ENCODE measurements at places on chromosomes 5 and 9.

- DNase-seq: no peak
Observed at GRCh38 chr9:4375424-4376200, 75.7 kb upstream of the GLIS3 start.

DNA sequence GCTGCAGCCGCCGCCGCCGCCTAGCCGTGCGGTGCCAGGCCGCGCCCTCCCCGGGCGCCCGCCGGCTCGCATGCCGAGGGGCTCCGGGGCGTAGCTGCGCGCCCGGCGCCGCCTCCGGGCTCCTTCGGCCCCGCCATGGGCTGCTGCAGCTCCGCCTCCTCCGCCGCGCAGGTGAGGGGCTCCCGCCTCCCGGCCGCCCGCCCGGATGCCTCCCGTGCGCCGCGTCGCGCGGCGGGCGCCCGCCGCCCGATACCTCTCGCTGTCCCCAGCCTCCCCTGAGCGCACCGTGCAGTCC, 230 bp downstream of the SLC44A1 start:
- no peak for DNase-seq

DNA sequence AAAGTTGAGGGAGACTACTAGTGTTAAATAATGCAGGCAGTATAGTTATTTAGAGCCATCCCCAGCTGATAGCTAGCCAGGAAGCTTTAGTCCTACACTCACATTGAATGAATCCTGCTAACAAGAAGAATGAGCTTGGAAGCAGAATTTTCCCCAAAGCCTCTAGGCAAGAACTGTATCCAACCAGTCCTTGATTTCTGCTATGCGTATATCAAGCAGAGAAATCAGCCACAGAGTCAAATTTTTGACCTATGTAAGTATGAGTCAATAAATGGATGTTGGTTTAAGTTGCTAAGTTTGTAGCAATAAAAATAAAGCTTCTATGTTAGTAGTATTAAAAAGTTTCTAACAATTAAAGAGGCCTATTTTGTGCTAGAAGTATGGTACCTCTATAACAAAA, 672.1 kb upstream of the CHD1 start:
- no peak for DNase-seq

DNA sequence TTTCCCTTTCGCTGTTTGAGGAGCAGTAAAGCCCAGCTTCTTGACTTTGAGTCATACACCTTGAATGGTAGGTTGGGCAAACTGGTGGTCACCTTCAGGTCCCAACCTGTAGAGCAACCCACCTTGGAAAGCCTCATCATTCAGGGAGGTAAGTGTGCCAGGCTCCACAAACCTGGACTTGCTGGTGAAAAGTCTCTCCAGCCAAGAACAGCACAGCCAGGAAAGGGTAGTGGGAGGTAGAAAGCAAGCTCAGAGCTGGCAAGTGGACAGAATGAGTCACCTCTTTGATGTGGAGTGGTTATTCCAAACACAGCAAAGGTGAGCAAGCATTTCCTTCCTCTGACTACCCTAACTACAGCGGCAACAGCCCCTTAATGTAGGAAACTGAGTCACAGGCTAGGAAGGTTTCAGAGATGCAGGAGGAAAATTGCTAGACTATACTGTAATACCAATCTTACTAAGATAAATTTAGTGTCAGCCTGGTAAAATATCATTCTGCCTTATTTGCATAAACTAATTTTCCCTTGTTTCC, 117.5 kb upstream of the MTAP start:
- peak; percentile 41 for DNase-seq

GRCh38 chr5:127923804-127924570, 159.6 kb upstream of the SLC12A2 start:
- DNase-seq: no peak

All from T1000 (cell line).